NCI-H1694 treated with DMSO at 0.1 percent for 48 hours (cell line): ENCODE measurements at places on chromosomes 6 and 20.
A peak's percentile ranks its signal among the peaks of the same experiment; 100 is the strongest.

DNA sequence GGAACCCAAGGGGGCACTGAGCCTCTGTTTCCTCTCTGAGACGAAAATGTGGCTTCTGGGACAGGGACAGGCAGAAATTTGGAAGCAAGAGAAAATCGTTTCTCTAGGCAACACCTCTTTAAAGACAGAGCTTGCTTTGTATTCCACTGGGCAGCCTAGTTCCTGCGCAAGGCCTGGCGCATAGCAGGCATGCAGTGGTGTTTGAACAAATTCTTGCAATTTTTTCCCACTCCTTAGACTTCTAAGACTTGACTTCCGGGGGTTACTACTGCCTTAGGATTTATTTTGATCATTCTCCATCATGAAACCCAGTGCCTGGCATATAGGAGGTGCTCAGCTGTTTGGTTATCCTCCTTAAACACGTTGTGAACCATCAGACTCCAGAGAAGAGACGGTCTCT is 249.0 kb upstream of the KCNG1 start:
- no peak for DNase-seq

DNA sequence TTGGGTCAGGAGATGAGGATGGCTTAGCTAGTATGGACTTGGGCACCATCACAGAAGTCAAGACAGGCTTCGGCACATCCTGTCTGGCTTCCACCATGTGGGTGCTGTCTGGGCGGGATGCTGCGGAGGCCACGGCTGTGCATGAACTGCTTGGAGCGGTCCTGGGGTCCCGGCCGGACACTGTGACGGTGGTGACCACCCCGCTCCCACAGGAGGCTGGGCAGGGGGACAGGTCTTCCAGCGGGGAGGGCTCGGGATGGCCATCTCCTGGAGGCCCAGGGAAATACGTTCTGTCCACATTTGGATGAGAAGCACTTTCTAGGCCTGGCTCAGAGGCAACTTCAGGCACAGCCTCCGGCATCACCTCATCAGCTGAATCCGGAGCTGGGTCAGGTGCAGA is 32.1 kb upstream of the TCFL5 start:
- no peak for DNase-seq

- no peak for DNase-seq
Observed at GRCh38 chr20:53917145-53918019, 153.0 kb downstream of the BCAS1 start.

DNA sequence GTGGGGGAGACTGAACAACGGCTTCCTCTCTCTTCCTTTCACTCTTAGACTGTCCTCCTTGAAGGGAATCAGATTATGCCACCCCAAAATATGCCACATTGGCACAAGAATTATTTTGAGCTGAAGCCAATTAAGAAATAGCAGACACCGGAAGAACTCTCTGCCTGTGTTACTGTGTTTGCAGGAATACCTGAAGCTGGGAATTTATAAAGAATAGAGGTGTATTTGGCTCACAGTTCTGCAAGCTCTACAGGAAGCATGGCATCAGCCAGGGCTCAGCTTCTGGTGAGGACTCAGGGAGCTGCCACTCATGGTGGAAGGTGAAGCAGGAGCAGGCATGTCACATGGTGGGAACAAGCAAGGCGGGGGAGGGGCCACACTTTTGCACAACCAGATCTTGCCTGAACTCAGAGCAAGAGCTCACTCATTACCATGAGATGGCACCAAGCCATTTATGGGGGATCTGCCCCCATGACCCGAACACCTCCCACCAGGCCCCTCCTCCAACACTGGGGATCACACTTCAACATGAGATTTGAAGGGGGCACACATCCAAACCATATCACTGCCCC is 46.0 kb downstream of the PCNA start:
- DNase-seq = no peak

DNA sequence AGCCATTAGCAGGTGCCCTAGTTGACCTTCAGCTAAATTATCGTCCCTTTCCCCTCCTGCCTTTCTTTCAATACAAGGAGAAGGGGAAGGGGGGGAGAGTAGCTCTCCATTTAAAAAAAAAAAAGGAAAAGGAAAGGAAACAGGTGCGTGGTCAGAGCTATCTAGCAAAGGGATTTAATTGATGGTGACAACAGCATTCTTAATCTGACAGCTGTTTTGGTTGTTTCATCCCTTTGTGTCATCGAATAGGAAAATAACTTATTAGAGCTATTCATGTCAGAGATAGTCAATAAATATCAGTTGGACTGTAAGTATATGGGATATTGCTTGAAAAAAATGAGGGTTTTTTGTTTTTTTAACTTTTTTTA is 195.2 kb upstream of the SASH1 start:
- no peak for DNase-seq

- DNase-seq = no peak
Observed at GRCh38 chr20:40481743-40482458, 207.1 kb downstream of the MAFB start.

GRCh38 chr6:163941624-163941976 is 527.1 kb downstream of the QKI start:
- DNase-seq = no peak

- DNase-seq = peak; percentile 69
Observed at GRCh38 chr20:10309326-10309725, 90.7 kb downstream of the SNAP25 start.

DNA sequence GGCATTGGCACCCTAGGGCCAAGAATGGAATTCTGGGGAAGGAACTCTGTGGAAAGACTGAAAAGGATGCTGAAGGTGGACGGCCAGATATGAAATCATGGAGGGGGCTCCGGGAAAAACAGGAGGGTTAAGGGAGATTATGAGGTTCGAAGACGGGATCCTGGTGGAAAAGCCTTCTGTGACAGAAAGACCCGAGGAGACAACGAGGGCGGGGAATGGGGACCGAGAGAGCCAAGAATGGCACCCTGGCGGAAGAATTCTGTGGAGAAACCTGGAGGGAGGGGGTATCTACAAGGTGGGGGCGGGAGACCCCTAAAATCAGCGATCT is 426 bp downstream of the TRMT6 start:
- no peak for DNase-seq

- no peak for DNase-seq
Observed at GRCh38 chr6:104414723-104415122, 445.0 kb downstream of the HACE1 start.

GRCh38 chr20:53570446-53571276 is 23.0 kb downstream of the ZNF217 start:
- DNase-seq = no peak

DNA sequence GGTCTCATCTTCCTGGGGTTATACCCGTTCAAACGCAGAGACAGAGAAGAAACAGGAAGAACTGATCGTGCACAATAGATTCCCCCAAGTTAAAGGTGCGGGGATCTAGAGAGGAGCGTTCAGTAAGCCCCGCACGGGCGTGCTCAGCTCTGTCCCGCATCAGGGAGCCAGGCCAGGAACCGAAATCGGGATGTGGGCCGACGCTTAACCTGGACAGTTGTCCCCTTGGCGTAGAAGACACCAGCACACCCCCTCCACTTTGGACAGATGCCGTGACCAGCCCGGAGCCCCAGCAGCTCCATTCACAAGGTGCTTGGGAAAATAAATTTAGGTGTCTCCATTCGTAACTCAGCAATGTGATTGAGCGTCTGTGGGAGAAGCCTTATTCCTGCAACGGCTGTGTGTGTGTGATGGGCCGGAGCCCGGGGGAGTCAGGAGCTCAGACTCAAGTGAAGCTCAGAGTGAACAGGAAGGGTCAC is 24.0 kb upstream of the GATA5 start:
- no peak for DNase-seq

DNA sequence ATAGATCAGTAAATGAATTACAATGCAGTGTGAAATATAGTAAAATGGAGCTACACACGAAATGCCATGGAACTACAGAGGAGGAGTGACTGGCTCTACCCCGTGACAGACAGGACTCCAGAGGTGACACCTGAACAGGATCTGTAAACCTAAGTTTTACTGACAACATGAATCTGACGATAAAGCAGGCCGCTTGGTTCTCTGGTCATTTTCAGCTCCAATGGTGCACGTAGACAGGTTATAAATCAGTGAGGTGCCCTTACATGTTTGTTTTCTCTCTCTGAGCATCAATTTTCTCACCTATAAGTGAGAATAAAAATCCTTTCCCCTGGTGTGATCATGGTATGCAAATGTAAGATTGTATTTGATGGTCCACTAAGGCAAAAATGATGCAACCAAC is 301.7 kb upstream of the PLN start:
- no peak for DNase-seq

- no peak for DNase-seq
Observed at GRCh38 chr6:170371080-170371479, 64.5 kb downstream of the FAM120B start.

DNA sequence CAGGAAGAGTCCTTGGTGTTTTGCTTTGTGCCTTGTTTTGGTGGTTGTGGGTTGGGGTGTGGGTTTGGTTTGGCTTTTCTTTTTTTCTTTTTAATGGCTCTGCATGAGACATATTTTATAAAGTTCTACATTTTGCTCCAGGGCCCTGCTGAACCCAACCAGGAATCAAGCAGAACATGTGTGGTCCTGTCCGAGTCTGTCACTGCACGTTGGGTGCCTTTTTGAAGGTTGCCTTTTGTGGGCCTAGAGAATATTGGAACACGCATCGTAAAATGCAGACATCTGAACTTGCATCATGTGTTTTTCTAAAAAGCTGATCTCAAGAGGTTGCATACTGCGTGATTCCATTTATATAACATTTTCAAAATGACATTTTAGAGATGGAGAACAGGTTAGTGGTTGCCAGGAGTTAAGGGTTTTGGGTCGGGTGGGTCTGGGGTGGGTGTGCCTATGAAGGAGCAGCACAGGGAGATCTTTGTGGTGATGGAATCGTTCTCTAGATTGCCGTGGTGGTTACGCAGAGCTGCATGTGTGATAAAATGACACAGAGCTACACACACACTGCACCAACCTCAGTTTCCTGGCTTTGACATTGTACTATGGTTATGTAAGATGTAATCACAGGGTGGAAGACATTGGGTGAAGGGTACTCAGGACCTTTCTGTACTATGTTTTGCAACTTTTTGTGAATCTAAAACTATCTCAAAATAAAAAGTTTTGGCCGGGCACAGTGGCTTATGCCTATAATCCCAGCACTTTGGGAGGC is 80.2 kb downstream of the EYA2 start:
- no peak for DNase-seq

DNA sequence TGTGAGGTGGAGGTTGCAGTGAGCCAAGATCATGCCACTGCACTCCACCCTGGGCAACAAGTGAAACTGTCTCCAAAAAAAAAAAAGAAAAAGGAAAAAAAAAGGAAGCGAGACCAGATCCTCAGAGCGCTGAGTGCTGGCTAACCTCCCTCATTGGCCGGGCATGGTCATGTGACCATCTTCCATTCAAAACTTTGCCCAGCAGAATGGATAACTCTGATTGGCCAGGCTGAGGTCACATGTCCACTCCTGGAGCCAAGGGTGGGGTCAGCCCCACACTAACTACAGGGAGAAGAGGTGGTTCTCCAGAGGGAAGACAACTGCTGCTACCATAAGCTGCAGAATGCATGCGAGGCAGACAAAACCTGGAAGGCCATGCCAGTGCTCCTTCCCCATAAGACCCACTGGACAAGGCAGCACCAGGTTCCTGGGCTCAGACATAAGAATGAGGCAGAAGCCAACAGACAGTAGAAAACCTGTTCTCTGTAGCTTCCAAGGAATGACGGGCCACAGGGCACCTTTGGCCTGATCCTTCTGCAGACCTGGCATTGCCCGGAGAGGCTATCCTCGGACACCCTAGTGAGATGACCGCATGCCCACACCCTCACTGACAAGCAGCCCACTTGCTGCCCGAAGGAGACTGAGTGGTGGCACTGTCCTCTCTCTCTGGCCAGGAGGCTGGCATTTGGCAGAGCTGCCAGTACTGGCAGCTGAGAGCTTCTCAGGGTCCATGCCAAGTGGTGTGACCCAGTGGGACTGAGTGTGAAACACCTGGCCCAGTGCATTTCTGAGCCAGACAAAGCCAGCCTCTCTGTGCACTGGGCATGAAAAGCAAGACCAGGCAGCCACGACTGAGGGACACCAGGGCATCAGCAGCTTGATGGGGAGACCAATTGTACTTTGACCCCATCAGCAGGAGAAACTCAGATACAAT is 311.9 kb upstream of the SULF2 start:
- no peak for DNase-seq

DNA sequence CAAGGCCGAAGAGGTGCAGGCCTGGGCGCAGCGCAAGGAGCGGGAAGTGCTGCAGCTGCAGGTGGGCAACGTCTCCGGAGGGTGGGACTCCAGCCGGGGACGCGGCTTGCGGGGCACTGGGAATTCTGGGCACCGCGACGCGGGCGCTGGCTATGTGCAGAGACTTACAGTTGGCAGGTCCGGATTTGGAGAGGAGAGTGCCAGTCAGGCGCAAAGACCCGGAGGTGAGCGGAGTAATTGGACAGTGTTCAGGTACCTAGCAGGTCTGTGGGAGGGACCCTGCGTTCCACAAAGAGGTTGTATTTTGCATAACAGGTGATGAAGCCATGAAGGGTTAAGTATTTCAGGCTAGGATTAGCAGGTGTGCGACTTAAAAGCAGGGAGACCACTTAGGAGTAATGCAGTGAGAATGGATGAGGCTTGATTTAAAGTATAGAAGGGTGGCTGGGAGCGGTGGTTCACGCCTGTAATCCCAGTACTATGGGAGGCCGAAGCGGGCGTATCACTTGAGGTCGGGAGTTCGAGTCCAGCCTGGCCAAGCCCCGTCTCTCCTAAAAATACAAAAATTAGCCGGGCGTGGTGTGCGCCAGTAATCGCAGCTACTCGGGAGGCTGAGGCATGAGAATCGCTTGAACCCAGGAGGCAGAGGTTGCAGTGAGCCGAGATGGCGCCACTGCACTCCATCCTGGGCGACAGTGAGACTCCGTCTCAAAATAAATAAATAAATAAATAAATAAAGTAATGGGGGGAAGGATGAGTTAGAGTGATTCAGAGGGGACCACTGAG is 1.0 kb downstream of the MRPS26 start:
- no peak for DNase-seq

- no peak for DNase-seq
Observed at GRCh38 chr20:23643659-23644058, 5.9 kb upstream of the CST3 start.

GRCh38 chr6:170510631-170511030 is 42.5 kb downstream of the PSMB1 start:
- DNase-seq = no peak

- DNase-seq = no peak
Observed at GRCh38 chr6:150800674-150801314, 64.7 kb upstream of the MTHFD1L start.

GRCh38 chr6:113317442-113317841 is 539.7 kb upstream of the MARCKS start:
- DNase-seq = no peak

DNA sequence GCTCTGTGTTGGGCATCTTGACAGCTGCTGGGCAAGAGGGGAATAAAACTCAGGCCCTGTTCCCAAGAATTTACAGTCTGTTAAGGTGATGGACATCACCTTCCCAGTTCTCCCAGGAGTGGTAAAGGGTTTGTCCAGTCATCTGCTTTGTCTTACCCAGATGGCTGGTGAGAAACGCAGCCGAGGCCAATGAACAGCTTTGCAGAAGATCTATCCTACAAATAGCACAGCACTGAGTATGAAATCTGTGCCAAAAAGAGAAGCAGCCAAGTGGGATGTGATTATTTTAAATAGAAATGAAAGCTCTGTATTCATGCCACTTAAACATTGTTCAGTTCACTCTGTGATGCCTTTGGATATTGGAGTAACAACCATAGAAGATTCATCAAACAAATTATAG is 132.7 kb upstream of the SLC22A16 start:
- DNase-seq = no peak
